ENCODE measurements at places on chromosomes 2 and 18. TPM values are rescaled to one million over a fixed set of nuclear protein-coding genes. Genes with fewer than 3 reads are reported as not detected.
A peak's percentile ranks its signal among the peaks of the same experiment; 100 is the strongest.

GRCh38 chr18:8081872-8082553 is 514.9 kb downstream of the PTPRM start:
- no peaks in the 10 kb centered on the region for H3K4me1 ChIP-seq
- no peak overlapping the region for H3K27ac ChIP-seq
- no peak for DNase-seq
- H3K27me3 ChIP-seq, result no peaks in the 10 kb centered on the region
- H3K36me3 ChIP-seq, result no peaks in the 10 kb centered on the region
- no peak overlapping the region for H3K4me3 ChIP-seq

DNA sequence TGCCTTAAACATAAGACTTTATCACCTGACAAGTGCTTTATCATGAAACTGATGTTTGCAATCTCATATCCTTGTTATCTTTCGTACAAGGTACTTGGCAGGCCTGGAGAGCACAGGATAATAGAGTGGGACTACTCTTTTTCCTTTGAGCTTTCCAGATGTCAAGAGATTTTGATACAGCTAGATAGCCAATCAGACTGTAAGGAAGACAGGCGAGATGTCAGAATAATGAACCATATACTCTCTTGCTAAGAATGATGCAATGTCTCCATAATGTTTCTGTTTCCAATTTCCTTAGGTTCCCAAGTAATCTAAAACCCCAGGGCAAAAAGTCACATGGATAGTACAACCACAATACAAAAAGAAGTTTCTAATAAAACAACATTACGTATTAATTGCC is 313.1 kb downstream of the PDE11A start:
- H3K27me3 ChIP-seq, result no peaks in the 10 kb centered on the region
- no peak overlapping the region for H3K4me3 ChIP-seq
- DNase-seq, result no peak

DNA sequence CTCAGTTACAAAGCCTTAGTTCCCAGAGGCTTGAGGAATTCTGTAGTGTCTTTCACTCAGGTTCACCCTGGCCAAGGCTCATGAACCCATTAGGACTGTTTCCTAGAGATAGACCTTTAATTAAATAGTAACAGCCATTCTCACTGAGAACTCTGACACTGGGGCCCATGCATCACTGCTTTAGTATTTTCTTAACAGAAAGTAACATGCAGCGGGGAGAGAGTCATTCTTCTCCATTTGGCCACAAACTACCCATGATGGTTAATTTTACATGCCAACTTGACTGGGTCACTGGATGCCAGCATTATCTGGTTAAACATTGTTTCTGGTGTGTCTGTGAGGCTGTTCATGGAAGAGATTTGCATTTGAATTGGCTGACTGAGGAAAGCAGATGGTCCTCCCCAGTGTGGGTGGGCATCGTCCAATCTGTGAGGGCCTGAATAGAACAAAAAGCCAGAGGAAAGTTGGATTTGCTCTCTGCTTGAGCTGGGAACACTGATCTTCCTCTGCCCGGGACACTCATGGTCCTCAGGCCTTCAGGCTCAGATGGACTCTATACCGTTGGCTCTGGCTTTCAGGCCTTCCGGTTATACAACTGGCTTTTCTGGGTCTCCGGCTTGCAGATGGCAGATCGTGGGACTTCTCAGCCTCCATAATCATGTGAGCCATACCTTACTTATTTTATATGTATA is 5.6 kb upstream of the CPLX4 start:
- H3K4me1 ChIP-seq, result no peaks in the 10 kb centered on the region
- H3K4me3 ChIP-seq, result no peak overlapping the region
- H3K27ac ChIP-seq, result no peak overlapping the region

DNA sequence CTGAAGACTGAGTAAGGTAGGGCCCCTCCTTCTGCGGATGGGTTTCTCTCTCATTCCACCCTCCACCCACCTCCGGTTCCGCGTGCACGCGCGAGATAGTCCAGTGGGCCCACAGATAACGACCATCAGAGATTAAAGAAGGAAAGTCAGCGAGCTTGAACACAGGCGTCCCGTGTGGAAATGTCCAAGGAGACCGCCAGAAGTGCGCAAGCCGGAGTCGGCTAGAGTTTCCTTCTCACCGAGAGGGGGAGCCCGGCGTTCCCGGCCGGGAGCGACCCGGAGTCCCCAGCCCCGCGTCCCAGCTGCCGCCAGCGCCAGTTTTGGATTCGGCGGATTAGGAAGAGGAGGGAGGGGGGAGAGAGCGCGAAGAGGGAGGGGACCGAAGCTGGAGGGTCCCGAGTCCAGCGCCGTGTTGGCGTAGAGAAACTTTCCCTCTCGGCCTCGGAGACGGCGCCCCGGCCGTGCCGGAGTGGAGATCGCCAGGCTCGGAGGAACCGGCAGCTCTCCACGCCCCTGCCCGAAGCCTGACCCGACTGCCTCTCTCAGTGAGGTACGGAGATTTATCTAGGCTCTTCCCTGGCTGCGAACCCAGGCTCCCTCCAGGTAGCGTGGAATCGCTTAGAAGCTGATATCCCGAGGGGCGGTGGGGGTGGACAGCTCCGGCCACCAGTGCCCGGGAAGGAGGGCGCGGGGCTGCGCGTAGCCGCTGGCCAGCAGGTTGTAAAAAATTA is at the start of gene GULP1:
Gene GULP1 (plus strand): TSS at position 258 of the 731 bp plus-strand sequence. CDS start 185,829 bp downstream, outside the sequence.
- H3K4me3 ChIP-seq, result peak within 1 kb of the TSS; percentile 20
- peak; percentile 92 for DNase-seq
- no peaks in the 10 kb centered on the region for H3K36me3 ChIP-seq
- peaks cover 2% of the 10 kb centered on the region for H3K4me1 ChIP-seq
- H3K27me3 ChIP-seq, result no peaks in the 10 kb centered on the region

DNA sequence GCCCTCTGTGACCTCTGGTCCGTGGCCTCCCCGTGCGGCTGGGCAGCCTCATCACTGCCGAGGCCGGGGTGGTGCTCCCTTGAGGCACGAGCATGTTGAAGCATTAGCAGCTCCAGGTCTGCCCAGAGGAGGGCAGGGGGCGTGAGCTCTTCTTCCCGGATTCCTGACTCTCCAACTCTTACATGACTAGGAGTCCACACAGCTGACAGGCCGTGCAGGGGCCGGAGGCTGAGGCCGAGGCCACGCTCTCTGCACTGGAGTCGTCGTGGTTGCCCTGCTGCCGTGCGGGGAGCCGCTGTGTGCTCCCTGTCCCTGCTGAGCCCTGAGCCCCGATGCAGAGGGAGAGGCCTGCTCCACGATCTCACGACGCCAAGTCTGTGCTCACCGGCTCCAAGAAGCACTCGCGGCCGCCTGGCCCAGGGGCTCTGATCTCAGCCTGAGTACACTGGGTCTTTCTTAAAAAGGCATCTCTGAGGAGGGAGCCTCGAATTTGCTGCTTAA is 19.4 kb upstream of the KCNG2 start:
- H3K4me3 ChIP-seq, result no peak overlapping the region
- peak; percentile 24 for DNase-seq

GRCh38 chr2:32553829-32554432 is 73.9 kb upstream of the TTC27 start:
- no peak overlapping the region for H3K27ac ChIP-seq
- H3K36me3 ChIP-seq, result no peaks in the 10 kb centered on the region
- H3K4me3 ChIP-seq, result no peak overlapping the region
- no peaks in the 10 kb centered on the region for H3K4me1 ChIP-seq

- no peak overlapping the region for H3K4me3 ChIP-seq
- H3K27ac ChIP-seq, result no peak overlapping the region
- no peak for DNase-seq
- H3K27me3 ChIP-seq, result no peaks in the 10 kb centered on the region
Observed at GRCh38 chr2:36404318-36404717, 48.7 kb downstream of the CRIM1 start.

- H3K4me3 ChIP-seq, result no peak overlapping the region
- H3K27ac ChIP-seq, result no peak overlapping the region
- DNase-seq, result no peak
- no peaks in the 10 kb centered on the region for H3K36me3 ChIP-seq
- H3K4me1 ChIP-seq, result peaks cover 5% of the 10 kb centered on the region
Observed at GRCh38 chr2:187679454-187679853, 125.2 kb upstream of the TFPI start.

DNA sequence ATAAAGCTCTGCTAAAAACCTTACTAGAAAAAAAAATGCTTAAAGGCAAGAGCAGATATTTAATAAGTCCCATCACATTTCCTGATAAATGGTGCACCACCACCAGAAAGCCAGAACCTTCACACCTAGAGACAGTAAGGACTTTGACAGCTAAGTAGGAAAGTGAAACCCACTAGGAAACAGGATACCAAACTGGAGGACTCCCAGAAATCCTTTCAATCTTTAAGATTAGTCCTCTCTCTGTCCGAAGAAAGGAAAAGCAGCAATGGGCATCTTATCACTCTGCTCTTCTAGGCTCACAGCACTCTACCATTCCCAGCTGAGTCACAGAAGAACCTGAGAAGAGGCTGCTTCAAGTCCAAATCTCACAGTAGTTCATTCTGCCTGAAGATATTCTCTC is 3.7 kb downstream of the DYM start:
- H3K27ac ChIP-seq, result no peak overlapping the region
- no peaks in the 10 kb centered on the region for H3K27me3 ChIP-seq
- H3K36me3 ChIP-seq, result no peaks in the 10 kb centered on the region
- no peak for DNase-seq
- no peaks in the 10 kb centered on the region for H3K4me1 ChIP-seq

GRCh38 chr2:173043476-173043875 is 32.2 kb upstream of the MAP3K20 start:
- H3K27ac ChIP-seq, result no peak overlapping the region
- H3K27me3 ChIP-seq, result no peaks in the 10 kb centered on the region
- DNase-seq, result no peak
- H3K4me3 ChIP-seq, result no peak overlapping the region
- no peaks in the 10 kb centered on the region for H3K4me1 ChIP-seq
- H3K36me3 ChIP-seq, result no peaks in the 10 kb centered on the region

DNA sequence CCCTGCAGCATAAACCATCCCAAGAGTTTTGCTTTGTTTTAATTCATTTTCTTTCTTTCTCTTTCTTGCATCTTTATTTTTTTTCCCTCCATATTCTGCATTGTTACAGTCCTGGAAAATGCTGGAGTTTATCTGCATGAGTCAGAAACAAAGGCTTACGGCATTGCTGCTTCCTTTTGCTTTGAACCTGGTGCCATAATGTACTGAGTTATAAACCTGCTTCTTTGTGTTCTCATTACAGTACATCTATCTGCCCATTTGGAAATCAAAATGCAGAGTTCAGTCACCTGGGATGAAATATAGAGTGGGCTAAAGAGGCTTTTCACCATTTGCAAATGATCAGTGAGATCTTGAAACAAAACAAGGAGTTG is 1009.2 kb upstream of the FANCL start:
- no peak overlapping the region for H3K4me3 ChIP-seq
- H3K27me3 ChIP-seq, result no peaks in the 10 kb centered on the region
- no peaks in the 10 kb centered on the region for H3K4me1 ChIP-seq

DNA sequence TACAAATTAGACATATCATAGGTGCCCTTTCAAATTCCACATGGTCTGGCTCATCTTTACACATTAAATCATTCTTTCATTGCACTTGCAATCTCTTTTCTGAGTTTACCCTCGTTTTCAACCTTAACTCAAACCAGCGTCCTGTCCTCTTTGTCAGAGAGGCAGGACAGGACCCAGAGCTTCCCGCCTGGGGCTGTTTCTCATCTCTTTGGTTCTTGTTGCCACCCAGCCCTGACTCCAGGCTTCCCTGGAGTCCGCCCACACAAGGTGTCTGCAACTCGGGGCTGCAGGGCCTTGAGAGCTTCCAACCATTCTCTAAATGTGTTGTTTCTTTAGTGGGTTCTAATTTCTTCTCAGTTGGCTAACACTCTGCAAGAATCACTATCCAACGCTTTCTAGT is 24.4 kb downstream of the RBMS1 start:
- H3K4me3 ChIP-seq, result no peak overlapping the region
- H3K27ac ChIP-seq, result no peak overlapping the region
- DNase-seq, result no peak
- H3K4me1 ChIP-seq, result no peaks in the 10 kb centered on the region
- no peaks in the 10 kb centered on the region for H3K36me3 ChIP-seq

DNA sequence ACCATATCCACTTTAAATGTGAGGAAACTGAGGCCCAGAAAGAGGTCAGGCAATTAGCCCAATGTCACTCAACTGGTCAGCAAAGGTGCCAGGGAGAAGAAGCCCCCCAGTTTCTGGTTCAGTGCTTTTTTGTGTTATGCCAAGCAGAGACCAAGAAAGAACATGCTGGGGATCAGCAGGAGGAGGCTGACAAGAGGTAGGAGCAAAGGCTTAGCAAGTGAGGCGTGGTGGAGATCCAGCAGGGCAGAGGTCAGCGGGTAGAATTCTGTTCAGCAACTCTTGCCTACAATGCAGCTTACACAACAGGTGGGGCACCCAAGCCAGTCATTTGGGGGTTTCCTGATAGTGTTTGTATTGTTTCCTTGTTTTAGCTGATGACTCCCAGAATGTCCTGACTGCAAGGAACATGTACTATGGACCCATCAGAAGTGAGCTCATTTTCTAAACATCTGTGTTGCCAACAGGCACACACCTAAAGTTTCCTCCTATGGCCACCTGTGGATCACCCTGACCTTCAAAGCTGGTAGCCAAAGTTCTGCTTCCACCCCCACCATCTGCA is 28.2 kb downstream of the LPIN2 start:
- DNase-seq, result no peak
- H3K27me3 ChIP-seq, result no peaks in the 10 kb centered on the region
- H3K36me3 ChIP-seq, result no peaks in the 10 kb centered on the region
- H3K4me1 ChIP-seq, result peaks cover 12% of the 10 kb centered on the region
- H3K27ac ChIP-seq, result no peak overlapping the region

DNA sequence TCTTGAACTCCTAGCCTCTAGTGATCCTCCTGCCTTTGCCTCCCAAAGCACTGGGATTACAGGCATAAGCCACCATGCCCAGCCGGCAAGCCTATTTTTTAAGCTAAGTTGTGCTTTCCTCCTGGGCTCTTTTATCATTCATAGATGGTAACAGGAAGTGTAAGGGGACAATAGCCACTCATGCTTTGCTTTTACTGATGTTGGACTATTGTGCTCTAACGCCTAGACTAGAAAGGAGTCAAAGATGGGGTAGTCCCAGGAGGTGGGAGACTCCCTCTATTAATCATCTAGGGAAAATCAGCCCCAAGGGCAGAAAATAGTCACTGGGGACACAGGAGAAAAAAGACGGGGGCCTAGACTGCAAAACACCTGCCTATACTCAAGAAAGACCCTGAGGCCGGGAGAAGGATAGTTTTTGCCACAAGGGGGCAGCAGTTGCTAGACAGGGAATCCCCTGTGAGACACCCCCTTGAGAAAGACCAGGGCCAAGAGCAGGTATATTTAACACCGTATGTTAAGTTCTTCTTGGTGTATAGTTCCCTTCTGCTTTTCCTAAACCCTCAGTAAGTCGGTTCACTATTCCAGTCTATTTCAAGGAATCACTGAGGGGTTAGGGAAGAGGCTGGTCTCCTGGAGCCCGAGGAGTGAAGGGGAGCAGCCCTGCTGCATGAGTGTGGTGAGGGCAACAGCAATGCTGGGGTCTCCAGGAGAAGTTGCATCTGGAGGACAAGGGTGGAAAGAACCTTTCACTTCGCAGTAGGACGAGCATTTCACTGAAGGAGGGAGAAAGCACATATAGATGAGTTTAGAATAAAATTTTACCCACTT is 2.1 kb upstream of the CXCR1 start:
- no peak overlapping the region for H3K4me3 ChIP-seq
- no peaks in the 10 kb centered on the region for H3K36me3 ChIP-seq
- DNase-seq, result peak; percentile 78
- H3K4me1 ChIP-seq, result no peaks in the 10 kb centered on the region

The XIRP2 gene
- total RNA-seq, result 0.19 TPM

The SLC8A1 gene
- 30.5 TPM for total RNA-seq

The YWHAQ gene
- total RNA-seq, result 226 TPM

The CCDC74B gene
- 2.6 TPM for total RNA-seq

The OTOS gene
- not detected for total RNA-seq

The NLRC4 gene
- 4.2 TPM for total RNA-seq

The SPEG gene
- 453 TPM for total RNA-seq

The CGREF1 gene
- total RNA-seq, result 8.6 TPM

The SP140L gene
- 13.9 TPM for total RNA-seq

The G6PC2 gene
- total RNA-seq, result not detected

The CTNNA2 gene
- total RNA-seq, result 0.12 TPM

The KCNK3 gene
- 8.7 TPM for total RNA-seq

All from aorta (tissue), 5 donors.